ENCODE measurements at places on chromosomes 6 and 20. TPM values are rescaled to one million over a fixed set of nuclear protein-coding genes. Genes with fewer than 3 reads are reported as not detected.

GRCh38 chr20:58597249-58597891 lies 53.7 kb upstream of the STX16 start:
- no peak for DNase-seq

GRCh38 chr6:66232890-66233289 lies 525.9 kb upstream of the EYS start:
- DNase-seq = no peak

Gene EHMT2
- total RNA-seq = 83.9 TPM

Gene CALHM6
- 2.7 TPM for total RNA-seq

Gene NKX2-2
- 0.31 TPM for total RNA-seq

All from occipital lobe (tissue), 3 donors.